ENCODE measurements at places on chromosomes 4 and X. TPM values are rescaled to one million over a fixed set of nuclear protein-coding genes. Genes with fewer than 3 reads are reported as not detected.

DNA sequence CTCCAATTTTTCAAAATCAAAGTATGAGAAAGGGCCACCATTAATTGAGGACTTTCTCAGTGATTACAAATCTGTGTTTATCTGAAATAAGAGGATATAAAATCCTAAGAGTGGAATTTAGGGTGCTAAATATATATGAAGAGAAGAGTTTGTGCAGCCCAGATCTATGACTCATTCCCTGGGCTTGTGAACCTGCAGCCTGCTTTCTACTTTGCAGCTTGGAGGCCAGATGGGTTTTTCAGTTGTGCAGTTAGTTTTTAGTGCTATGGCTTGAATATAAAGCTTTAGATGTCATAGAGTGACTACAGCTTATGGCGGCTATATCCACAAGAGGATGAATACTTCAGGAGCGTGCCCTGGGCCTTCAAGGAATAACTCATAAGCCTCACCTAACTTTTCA, 1391.1 kb downstream of the FSTL5 start:
- DNase-seq = no peak

The POU3F4 gene
- total RNA-seq = not detected

- DNase-seq = no peak
Observed at GRCh38 chrX:115268421-115268820, 21.1 kb upstream of the LUZP4 start.

GRCh38 chr4:41644915-41645295, 103.6 kb downstream of the PHOX2B start:
- no peak for DNase-seq

DNA sequence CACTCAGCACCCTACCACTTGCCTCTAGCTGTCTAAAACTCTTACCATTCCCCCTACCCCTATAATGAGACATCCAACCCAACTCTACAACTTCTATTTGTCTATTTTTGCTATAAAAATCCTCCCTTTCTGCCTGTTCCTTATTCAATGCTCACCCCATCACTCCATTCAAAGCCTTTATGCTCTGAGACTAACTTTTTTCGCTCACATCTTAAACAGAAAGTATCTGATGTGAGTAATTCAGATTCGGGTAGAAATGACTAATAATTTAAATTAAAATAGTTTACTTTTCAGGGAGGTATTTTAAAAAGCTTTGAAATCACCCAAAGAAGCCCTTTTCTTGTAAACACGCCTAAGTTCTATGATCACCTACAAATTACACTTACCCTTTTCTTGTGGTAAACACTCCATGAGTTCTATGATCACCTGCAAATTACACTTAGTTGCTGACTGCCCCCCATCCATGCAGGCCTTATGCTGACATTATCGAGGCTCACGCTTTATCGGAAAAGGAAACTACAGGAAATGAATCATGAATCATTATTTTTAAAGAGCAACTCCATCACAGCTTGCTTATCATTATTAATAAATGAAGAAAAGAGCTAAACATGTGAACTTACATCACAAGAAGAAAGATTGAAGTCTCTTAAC, 168.7 kb upstream of the PPP1R2C start:
- DNase-seq = no peak

The LRP2BP gene
- 1.5 TPM for total RNA-seq

DNA sequence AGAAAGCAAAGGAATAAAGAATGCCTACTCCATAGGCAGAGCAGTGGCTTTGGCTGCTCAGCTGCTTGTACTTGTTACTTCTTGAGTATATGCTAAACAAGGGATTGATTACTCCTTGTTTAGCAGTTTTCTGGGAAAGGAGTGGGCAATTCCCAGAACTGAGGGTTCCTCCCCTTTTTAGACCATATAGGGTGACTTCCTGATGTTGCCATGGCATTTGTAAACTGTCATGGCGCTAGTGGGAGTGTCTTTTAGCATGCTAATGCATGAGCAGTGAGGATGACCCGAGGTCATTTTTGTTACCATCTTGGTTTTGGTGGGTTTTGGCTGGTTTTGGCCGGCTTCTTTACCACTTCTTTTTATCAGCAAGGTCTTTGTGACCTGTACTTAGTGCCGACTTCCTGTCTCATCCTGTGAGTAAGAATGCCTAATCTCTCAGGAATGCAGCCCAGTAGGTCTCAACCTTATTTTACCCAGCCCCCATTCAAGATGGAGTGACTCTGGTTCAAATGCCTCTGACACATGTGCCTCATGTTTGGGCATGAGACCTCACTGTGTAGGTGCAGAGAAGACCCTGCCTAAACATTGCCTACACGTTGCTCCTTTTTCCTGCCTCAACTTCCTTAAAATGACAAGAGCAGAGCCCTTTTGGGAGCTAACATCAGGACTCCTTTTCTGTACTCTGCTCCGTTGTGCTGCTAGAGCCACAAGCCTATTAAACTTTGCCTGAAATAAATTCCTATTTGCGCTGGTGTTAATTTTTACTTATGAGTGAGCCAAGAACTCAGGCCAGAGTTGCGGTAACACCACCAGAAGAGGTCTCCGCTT, 21.0 kb upstream of the UBA6 start:
- no peak for DNase-seq

Data from cardiac septum (tissue), 1 donor.